ENCODE measurements at places on chromosomes 5 and 9. TPM values are rescaled to one million over a fixed set of nuclear protein-coding genes. Genes with fewer than 3 reads are reported as not detected.

DNA sequence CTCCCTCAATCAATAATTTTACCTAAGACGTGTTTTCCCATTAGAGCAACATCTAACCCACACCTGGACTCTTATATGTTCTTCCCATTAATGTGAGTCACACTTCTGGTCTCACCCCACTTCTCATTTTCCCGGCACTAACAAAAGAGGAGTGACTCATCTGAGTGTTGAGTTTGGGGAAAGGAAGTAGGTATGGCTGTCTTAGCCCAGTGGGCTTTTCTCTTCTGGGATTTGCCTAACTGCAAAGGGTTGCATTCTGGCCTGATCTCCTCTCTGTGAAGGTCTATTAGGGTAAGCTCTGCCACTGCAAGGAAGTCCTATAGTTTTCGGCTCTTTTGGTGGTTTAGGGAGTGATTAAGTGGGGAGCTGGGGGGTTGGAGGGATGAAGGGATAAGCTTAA lies 195.6 kb downstream of the KIAA0825 start:
- no peak for DNase-seq

DNA sequence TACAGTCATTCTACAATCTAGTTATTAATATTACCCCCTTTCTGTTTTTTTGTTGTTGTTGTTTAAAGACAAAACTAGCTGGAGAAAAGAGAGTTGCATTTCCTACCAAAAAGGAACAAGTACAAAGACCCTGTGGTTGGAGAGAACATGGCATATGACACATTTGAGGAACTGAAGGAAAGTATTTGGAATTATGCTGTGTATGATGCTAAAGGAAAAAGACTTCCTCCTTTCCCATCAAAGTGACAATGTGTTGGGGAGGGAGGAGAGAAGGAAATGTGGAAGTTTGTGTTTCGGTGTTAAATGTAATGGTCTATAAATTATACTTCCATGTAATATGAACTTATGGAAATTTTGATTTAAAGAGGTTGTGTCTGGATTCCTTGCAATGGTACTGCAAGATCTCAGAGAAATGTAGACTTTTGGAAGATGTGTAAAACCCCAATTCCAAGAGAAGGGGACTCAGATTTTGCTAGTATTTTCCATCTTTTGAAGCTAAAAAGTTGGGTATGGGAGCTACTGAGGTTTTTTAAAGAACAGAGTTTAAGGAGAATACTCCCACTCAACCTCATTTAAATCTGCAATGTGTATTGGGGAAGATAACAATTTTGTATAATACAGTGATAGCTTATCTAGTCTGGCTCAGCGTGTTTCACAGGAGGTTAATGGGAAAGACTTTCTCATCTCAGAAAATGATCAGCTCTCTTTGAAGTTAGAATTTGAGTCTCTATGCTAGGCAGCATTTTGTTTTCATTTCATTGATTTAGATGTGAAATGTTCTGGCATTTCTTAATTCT lies 15.4 kb upstream of the TNFSF8 start:
- DNase-seq, result no peak

DNA sequence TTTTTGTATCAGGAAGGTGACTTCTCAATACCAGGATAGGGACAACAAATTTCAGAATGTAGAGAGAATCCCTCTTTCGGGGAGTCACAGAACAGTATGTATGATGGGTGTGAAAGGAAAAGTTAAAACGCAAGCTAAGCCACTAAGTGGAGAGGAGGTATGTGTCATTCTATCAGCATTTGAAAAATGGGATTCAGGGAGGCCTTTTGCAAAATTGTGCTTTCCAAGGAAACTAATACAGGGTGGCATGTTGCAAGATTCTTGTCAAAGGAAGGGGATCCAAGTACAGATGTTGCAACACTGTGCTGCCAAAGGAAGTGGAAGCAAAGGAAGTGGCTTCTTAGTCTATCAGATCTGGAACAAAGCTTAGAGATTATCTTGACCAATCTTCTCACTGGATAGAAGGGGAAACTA lies 12.6 kb upstream of the TNIP1 start:
- no peak for DNase-seq

DNA sequence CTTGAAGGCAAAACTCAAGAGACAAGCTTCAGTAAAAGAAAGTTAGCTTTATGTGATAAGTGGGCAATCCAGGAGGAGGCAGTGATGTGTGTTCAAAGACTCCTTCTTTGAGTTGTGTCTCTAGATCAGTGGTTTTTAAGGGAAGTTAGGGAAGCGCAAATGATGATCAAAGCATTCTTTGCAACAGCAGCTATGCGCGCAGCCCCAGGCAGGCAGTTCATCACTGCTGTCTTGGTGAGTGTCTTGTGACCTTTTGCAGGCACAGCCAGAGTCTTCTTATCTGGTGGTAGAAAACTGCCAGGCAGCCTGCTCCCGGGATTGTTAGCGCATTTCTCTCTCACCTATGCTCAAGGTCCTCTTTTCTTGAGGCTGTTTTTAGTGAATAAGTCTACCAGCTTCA lies 40.3 kb upstream of the CLK4 start:
- DNase-seq, result no peak

GRCh38 chr5:77316871-77317661 lies 106.6 kb downstream of the PDE8B start:
- DNase-seq, result no peak

- DNase-seq, result no peak
Measured at GRCh38 chr5:175377816-175378215, 66.2 kb downstream of the DRD1 start.

GRCh38 chr9:135141183-135141774 lies 53.8 kb downstream of the OLFM1 start:
- DNase-seq, result no peak

GRCh38 chr5:143319437-143320227 lies 83.9 kb downstream of the NR3C1 start:
- DNase-seq, result no peak

DNA sequence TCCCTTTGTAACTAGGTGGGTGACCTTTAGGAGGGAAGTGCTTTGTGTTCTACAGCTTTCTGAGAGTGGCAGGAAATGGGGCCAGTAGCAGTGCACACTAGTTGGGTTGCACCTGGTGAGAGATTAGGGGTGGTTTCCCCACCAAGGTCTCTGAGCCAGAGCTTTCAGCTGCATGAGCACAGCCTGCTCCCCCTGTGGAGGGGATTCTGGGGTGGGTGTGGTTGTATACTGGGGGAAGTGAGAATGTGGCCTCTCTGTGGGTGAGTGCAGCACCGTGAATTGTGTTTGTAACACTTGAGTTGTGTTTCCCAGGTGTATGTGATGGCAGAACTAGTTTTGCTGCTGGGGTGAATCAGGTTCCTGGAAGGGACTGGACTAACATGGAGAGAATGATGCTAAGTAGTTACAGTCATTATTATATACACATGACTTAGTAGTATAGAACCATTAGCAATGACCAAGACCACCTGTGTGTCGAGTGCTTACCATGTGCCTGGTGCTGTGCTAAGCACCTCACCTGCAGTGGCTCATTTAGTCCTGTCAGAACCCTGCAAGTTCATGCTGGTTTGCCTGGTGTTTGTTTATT lies 11.8 kb upstream of the CXXC5 start:
- DNase-seq, result no peak

GRCh38 chr5:172689801-172690200 lies 48.7 kb downstream of the NEURL1B start:
- DNase-seq, result no peak

- no peak for DNase-seq
Measured at GRCh38 chr5:113302120-113302519, 132.7 kb downstream of the TSSK1B start.

The HTR4 gene
- total RNA-seq, result 0.54 TPM

The SGCD gene
- total RNA-seq, result 10.5 TPM

The AIF1L gene
- 24.2 TPM for total RNA-seq

The CMYA5 gene
- total RNA-seq, result 3.2 TPM

The CSF1R gene
- 8.7 TPM for total RNA-seq
